ENCODE measurements at places on chromosomes 2 and 18. TPM values are rescaled to one million over a fixed set of nuclear protein-coding genes. Genes with fewer than 3 reads are reported as not detected.

- no peak for DNase-seq
Measured at GRCh38 chr2:177284531-177284930, 20.0 kb upstream of the NFE2L2 start.

The STARD6 gene
- not detected for total RNA-seq

GRCh38 chr2:129061069-129061768 lies 742.6 kb upstream of the HS6ST1 start:
- peak; percentile 90 for DNase-seq

GRCh38 chr18:57404345-57404744 lies 30.8 kb upstream of the ONECUT2 start:
- DNase-seq = no peak

DNA sequence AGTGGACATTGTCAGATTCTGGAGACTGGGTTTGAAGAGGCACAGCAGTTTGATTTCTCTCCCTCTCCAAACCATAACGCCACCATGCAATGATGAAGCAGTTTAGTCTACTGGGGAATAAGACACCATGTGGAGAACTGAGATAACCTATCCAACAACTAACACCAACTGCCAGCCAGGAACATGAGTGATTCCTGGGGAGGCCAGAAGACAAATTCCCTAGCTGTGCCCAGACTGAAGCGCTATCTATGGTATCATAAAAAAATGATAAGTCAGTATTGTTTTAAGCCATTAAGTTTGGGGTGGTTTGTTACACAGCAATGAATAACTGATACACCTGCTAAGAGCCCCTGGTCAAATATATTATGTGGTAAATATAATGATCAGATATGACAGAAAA lies 129.3 kb downstream of the EXOC6B start:
- no peak for DNase-seq

DNA sequence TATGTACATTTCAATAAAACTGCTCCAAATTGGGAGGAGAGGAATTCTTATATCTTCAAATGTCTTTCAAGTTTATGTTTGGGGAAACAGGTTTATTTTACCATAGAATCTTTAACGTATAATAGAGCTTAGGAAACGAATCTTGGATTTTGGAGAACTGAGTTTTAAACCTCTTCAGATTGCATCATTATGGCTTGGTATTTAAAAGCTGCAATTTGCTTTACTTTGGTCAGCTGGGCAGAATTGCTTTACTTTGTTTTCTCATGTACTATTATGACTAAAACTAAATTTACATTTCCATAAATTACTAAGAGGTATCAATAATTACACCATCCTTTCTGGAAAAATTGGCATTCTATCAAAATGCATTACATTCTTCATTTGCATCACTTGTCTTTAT lies 54.6 kb downstream of the BAZ2B start:
- DNase-seq = no peak

The NPAS2 gene
- 3.6 TPM for total RNA-seq

The EFEMP1 gene
- total RNA-seq = 615 TPM

DNA sequence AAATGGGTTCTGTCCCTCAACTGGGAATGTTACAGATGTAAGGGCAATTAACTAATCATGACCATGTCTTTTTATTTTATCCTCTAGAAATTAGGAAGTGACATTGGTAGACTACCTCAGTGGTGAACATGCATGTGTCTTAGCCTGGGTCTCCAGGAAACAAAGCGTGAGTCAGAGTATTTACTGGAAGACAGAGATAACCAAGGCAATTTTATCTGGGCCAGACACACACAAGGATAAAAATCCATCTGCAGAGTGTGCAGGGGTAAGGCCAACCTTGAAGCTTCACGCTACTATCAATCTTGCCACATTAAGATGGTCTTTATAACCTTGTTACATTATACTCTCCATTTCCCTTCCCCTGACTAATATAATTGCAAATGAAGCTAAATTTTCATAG lies 487.5 kb downstream of the SUCLG1 start:
- no peak for DNase-seq

The MRPS5 gene
- 50.8 TPM for total RNA-seq

GRCh38 chr2:132627536-132627935 lies 42.5 kb downstream of the LYPD1 start:
- no peak for DNase-seq

GRCh38 chr18:41870817-41871216 lies 84.2 kb upstream of the PIK3C3 start:
- no peak for DNase-seq

All from fibroblast of lung (primary cell).